Activated CD8-positive, alpha-beta memory T cell treated with anti-CD3 and anti-CD28 coated beads for 36 hours (primary cell): ENCODE measurements at places on chromosomes 3 and 15. TPM values are rescaled to one million over a fixed set of nuclear protein-coding genes. Genes with fewer than 3 reads are reported as not detected.

The TMEM212 gene
- total RNA-seq, result not detected

The TAGLN3 gene
- 0.57 TPM for total RNA-seq

The SAMMSON gene
- total RNA-seq, result not detected

The DPH6 gene
- total RNA-seq, result 8.7 TPM

The SPRED1 gene
- total RNA-seq, result 2.5 TPM

The CPA3 gene
- not detected for total RNA-seq

The ATP13A5 gene
- total RNA-seq, result not detected

The CX3CR1 gene
- total RNA-seq, result 0.51 TPM

The SI gene
- not detected for total RNA-seq
